Liver (tissue), 10 donors: ENCODE measurements at places on chromosomes 13 and 19.

DNA sequence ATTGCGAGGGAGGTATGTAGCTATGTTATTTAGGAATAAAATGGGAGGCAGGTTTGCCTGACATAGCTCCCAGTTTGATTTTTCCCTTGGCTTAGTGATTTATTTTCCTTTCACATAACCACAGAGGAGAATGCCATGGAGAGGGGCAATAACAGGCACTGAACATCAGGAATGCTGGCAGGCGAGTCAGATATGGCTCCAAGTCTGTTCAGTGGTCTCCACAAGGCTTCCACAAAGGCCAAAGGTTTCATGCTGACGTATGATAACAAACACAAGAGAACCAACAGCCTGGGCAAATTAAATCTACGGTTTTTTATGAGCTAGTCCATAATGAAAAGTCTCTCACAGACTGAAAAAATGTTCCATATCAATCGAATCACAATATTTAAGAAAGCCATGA lies 66.7 kb downstream of the SUCLA2 start:
- no peak for DNase-seq

GRCh38 chr19:50647879-50648615 lies 1.2 kb upstream of the C19orf81 start:
- no peak for DNase-seq

DNA sequence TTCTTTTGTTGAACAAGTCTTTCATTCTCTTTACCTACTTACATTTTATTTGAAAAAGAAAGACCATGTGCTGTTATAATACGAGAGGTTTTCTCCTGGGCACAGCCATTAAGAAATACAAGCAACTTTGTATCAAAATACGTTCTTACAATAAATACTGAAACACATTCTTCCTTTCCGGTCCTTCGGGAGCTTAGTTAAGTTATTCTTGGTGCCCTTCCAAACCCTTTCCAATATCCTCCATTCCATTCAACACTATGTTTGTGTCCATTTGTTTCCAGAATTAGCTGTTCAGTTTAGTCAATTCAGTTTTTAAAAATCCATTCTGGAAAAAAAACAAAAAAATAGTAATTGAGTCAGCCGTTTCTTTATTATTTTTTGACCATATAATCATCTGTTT lies 746.8 kb upstream of the SLC10A2 start:
- no peak for DNase-seq

DNA sequence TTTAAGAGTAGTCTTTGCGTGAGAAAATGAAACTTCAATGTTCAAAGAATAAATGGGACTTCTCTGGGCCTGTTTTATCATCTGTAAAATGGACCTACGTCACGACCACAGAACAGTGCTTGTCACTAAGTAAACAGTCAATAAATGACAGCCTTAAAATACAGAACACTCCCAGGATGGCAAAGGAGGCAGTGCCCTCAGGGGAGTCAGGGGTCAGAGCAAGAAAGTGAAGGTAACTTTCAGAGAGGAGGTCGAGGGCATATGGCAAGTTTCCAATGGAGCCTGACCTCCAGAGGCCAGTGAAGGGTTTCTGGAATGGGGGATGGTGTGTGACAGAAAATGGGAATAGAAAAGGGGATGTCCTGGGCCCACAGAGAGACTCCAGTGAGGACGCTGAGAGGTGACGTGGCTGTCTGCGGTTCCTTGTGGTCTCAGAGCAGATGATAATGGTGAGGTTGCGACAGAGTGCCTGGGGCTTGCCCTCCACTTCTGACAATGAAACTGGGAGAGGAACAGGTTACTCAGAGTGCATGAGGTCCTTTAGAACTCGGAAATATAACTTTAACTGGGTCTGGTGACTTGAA lies 91.8 kb downstream of the UBL3 start:
- no peak for DNase-seq

- no peak for DNase-seq
Measured at GRCh38 chr13:100069278-100069677, 19.6 kb upstream of the PCCA start.
